H54 (cell line): ENCODE measurements at places on chromosomes 1 and 21.

DNA sequence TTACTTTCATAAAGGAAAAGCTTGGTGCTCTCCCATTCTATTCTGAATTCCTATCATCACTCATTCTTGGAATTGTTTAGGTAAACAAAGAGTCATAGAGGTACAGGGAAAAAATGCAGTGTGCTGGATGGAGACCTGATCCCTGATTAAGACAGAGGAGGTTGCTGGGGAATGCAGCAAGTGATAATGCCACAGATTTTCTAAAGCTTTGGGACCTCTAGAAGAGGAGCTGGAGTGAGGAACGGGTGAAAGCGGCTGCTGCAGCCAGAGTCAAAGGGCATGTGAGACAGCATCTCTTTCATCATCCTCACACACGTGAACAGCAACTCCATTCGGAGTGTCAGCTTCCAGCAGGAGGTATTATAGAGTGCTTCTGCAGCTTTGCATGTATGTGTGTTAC, 54.9 kb upstream of the DIPK1A start:
- DNase-seq, result no peak

GRCh38 chr1:219871427-219872057, 56.8 kb downstream of the SLC30A10 start:
- no peak for DNase-seq

- DNase-seq, result no peak
Observed at GRCh38 chr1:196114193-196114592, 494.0 kb downstream of the KCNT2 start.

- no peak for DNase-seq
Observed at GRCh38 chr21:42630626-42631025, 22.8 kb upstream of the PDE9A start.

DNA sequence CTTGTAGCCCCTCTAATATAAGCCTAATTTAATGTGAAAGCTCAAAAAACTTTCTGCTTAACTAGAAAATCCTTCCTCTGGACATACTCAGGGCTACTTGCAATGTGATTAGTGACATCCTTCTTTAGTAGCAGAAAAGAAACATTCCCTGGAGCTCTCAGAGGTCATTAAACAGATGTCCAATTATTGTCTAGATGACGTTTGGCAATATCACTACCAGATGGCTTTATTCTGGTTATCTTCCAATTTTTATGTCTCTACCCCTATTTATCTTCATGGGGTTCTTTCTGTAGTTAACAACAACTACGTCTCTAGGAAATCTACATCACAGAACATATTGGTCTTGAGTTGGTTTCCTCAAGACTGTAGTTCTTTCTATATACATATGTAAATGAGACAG, 44.2 kb downstream of the CTH start:
- DNase-seq, result no peak

- DNase-seq, result no peak
Observed at GRCh38 chr1:153789478-153790034, 14.3 kb downstream of the SLC27A3 start.

- no peak for DNase-seq
Observed at GRCh38 chr1:203215573-203215972, 13.9 kb downstream of the CHIT1 start.

DNA sequence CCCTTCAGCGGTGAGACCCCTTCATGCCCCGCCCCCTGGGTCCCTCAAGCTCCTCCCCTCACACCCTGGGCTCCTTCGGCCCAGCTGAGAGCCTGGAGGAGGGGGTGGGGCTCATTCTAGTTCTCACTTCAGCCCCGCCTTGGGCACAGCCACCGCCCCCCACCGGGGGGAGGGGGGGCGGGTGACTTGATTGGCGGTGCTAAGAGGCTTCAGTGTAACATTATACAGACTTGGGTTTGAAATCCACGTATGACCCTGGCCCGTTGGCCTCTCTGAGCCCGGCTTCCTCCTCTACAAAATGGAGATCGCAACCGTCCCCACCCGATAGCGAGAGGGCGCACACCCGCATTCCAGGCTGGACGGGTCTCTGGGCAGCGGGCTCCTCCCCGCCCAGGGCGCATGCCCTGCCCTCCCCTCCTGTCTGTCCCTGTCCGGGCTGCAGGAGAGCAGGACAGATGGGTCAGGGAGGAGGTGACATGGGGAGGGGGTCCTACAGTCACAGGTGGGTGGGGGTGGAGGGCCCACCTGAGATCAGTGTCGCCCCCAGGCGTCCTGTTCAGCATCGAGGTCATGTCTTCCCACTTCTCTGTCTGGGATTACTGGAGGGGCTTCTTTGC, 5.1 kb downstream of the CLCNKB start:
- no peak for DNase-seq

GRCh38 chr1:245434280-245434679, 279.5 kb downstream of the KIF26B start:
- DNase-seq, result no peak

DNA sequence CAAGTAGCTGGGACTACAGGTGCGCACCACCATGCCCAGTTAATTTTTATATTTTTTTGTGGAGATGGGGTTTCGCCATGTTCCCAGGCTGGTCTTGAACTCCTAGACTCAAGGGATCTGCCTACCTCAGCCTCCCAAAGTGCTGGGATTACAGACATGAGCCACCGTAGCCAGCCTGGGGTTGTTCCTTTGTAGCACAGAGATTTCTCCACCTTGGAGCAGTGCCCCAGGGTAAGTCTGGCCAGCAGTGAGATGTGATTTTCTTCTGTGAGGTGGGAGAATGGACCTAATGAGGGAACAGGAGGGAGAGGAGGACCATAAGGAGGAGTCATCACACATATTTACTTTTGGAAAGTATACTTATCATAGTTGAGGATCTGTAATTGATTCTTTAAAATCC, 61.1 kb upstream of the GADD45A start:
- no peak for DNase-seq

DNA sequence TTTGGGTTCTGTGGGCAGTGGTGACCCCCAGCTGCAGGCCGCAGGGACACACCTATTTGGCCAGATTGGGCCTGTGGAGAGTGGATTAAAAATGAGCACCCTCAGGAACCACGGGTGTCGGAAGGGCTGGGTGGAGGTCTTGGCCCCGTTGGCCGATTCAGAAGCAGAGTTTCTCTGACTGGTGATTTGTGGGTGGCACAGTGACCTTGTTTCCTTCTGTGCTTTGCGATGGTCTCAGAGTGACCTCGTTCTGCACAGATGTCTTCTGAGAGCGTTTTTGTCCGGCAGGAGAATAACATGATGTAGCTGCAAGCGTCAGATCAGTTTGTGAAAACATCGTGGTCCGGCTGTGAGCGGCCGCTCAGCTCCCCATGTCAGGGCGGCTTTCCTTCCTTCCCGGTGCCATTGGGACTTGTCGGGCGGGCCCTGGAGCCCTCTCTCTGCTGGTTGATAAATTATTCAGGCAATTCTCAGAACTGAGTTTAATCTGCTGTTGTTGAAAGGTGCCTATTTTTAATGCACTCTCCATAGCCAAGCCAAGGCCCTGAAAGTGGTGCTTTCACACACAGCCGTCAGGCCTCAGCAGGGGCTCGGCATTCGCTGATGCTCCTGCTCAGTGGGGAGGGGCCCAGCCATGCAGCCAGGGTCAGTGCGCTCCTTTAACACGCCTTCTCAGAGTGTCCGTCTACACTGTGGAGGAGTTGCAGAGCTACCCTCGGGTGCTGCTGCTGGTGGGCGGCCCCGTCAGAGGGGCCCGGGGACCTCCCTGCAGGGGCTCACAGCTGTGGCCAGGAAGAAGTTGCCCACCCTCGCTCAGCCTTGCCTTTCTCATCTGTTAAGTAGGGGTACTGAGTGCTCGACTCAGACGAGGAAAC, 26.8 kb downstream of the TRPM2 start:
- DNase-seq, result no peak

- no peak for DNase-seq
Observed at GRCh38 chr1:116403496-116404136, 30.6 kb downstream of the ATP1A1 start.

DNA sequence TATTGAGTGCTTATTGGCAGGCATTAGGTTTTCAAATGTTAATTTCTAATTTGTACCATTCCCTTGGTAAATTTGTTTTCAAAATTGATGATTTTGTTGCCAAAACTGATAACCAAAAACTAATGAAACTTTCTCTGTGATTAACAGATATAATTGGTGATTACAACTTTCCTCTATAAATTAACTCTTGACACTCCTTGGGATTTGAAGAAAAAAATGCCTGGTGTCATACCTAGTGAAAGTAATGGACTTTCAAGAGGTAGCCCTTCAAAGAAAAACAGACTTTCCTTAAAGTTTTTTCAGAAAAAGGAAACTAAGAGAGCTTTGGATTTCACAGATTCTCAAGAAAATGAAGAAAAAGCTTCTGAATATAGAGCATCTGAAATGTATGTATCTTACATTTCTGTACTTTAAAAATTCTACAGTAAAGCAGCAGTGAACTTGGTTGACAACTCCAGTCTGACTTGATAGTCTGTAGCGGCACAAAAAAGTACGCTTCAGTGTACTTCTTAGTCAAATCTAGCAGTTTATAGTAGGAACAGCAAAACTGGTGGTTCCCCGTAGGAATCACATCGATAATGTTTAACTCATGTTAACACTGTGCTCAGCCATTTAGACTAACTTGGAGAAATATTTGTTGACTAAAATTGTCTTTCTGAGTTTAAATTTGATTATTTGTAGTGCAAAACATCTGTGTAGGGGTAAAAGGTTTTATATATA, 3.0 kb downstream of the USP1 start:
- no peak for DNase-seq

GRCh38 chr1:85444381-85444780, 20.6 kb downstream of the DDAH1 start:
- DNase-seq, result no peak

- DNase-seq, result no peak
Observed at GRCh38 chr1:234628089-234628488, 18.1 kb upstream of the IRF2BP2 start.

DNA sequence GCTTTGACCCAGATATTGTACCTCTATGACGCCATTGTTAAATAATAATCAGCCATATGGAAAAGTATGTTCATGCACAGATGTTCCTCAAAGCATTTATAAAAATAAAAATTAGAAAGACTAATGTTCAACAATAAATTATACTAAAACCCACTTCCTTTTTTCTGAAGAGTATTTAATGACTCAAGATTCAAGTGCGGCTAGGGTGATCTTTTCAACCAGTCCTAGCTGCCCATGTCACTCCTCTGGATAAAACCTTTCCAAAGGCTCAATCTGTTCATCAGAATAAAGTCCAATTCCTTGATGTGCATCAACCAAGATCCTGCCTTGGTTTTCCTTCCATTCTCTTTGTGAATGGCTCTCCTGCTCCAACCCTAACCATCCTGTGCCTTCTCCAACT, 292.0 kb downstream of the VAV3 start:
- no peak for DNase-seq

DNA sequence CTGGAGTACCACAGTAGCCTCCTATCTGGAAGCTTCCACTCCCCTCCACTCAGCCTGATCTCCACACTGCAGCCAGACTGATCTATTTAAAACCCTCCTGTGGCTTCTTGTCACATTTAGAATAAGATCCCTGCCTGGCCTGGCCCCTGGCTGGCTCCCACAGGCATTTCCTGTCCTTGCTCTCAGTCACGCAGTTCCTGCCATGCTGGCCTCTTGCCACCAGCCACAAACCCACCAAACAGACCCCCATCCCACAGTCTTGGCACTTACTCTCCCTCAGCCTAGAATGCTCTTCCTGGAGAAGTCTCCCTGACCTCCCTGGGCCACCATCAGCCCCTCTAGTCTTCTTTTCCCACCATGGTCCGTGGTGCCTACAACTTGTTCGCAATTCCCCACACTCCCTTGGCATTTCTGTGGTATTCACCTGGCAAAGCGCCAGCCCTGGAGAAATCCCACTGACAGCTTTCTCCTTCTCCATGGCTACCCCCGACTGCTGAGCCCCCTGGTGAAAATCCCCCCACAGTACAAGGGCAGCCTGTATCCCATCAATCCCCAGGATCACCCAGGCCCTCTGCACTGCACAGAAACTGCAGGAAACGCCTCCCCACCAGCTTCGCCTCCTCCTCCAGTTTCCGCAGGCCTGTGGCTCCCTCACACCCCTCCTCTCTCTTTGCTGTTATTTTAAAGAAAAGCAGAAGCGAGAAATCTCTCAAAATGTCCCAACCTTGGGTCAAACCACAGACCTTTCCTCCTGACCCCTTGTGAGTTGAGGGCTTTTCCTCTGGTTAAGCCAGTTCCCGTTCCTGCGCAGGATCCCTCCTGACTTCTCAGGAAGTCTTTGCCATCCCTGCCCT, 94.5 kb downstream of the SYT2 start:
- DNase-seq, result no peak

DNA sequence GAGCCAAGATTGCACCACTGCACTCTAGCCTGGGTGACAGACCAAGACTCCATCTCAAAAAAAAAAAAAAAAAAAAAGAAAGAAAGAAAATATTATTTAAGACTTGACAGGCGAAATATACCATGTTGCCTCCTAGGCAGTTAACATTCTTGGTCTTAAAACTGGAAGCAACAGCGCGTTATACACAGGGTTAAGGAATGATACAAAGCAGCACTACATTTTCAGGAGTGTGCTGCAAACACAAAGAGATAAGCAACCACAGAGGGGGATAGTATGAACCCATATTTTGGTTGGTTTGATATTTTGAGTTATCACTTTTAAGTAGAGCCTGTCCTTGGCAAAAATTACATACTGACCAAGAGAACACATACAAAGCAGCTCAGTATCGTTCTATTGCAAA, 25.1 kb downstream of the USP24 start:
- no peak for DNase-seq

DNA sequence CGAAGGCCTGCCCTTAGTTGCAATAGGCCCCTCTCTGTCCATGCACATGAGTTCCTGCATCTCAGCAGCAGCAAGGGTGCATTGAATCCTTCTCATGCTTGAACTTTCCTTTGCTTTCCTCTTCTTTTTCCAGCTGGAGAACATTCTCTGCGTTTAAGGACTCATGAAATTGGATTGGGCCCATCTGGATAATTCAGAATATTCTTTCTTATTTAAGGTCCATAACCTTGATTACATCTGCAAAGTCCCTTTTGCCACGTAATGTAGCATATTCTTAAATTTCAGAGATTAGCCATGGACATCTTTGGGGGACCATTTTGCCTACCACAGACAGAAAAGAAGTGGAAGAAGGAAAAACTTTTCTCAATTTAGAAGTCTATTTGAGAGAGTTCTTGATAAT, 159.7 kb upstream of the C21orf91 start:
- DNase-seq, result no peak
